Activated naive CD8-positive, alpha-beta T cell treated with anti-CD3 and anti-CD28 coated beads for 36 hours (primary cell): ENCODE measurements at places on chromosomes 3 and 15.

- no peak for DNase-seq
Observed at GRCh38 chr15:41775651-41776050, 1.4 kb downstream of the MAPKBP1 start.

- no peak for DNase-seq
Observed at GRCh38 chr3:178629430-178630178, 93.4 kb downstream of the KCNMB2 start.

GRCh38 chr3:22960105-22960984 lies 242.8 kb upstream of the UBE2E2 start:
- DNase-seq, result no peak

DNA sequence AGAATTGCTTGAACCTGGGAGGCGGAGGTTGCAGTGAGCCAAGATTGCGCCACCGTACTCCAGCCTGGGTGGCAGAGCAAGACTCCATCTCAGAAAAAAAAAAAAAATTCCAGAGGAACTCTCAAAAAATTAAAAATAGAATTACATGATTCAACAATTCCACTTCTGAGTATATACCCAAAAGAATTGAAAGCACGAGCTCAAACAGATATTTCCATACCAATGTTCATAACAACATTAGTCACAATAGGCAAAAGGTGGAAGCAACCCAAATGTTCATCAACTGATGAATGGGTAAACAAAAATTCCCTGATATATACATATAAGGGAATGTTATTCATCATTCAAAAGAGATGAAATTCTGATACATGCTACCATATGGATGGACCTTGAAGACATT lies 16.9 kb upstream of the MORF4L1 start:
- DNase-seq, result no peak

GRCh38 chr15:35379972-35380371 lies 166.0 kb downstream of the DPH6 start:
- no peak for DNase-seq

DNA sequence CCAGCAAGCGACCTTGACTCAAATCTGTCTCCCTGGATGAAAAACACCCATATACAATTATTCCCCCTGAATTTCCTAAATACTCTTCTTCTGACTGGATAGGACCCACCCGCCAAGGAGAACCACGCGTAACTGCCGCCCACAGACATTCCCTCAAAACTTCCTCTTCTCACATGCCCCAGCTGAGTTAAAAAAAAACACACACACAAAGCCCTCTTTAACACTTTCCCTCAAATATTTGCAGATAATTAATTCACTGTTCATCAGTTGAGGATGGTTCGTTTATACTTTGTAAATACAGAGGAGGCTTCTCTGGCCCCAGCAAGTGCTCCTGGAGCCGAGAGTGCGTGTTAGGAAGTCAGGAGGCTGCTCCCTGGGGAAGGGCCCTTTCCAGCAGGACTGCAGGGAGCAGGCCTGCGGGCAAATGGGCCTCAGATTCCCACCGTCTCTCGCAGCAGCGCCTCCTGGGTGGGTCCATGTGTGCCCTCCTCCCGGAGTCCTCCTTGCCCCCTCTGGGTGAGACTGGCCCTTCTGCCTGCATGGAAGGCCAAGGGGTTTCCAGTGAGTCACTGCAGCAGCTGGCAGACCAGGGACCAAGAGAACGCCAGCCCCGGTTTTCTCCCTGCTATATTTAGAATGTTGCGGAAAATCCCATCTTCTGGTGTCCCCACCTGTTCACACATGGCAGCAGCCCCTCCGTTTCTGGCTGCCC lies 46.8 kb downstream of the MGLL start:
- DNase-seq, result no peak

DNA sequence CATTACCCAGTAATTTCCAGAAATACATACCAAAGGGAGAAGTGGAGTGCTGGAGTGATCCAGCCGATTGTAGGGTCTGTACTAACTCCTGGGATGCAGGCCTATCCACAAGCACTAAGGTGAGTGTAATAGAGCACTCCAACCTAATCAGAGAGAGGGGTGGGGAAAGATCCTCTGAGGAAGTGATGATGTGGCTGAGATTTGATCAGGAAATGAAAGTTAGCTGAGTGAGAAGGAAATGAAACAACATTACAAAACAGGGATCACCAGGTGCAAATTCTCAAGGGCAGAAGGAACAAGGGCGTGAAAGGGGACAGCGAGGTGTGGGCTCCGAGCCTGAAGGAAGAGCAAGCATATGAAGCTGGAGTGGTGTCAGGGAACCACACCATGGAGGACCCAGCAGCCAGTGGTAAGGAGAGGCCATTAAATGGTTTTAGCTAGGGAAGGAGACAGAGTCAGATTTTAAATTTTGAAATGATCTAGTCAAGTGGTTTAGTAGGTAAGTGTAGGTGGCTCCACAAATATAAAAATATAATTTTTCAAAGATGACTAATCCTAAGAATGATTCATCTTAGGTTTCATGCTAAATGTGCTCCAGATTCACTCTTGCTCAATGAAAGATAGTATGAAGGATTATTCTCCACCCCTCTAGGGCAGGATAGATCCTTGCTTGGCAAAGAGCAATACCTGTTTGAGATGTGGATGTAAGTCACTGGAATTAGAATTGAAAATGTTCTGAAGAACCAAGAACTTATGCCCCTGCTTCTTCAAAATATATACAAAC lies 348.7 kb downstream of the TBL1XR1 start:
- no peak for DNase-seq

GRCh38 chr3:48404440-48405342 lies 25.2 kb downstream of the PLXNB1 start:
- DNase-seq, result no peak

GRCh38 chr3:123694366-123695087 lies 109.7 kb upstream of the HACD2 start:
- DNase-seq, result no peak

- DNase-seq, result no peak
Observed at GRCh38 chr3:4491855-4492207, 1.3 kb upstream of the ITPR1 start.

DNA sequence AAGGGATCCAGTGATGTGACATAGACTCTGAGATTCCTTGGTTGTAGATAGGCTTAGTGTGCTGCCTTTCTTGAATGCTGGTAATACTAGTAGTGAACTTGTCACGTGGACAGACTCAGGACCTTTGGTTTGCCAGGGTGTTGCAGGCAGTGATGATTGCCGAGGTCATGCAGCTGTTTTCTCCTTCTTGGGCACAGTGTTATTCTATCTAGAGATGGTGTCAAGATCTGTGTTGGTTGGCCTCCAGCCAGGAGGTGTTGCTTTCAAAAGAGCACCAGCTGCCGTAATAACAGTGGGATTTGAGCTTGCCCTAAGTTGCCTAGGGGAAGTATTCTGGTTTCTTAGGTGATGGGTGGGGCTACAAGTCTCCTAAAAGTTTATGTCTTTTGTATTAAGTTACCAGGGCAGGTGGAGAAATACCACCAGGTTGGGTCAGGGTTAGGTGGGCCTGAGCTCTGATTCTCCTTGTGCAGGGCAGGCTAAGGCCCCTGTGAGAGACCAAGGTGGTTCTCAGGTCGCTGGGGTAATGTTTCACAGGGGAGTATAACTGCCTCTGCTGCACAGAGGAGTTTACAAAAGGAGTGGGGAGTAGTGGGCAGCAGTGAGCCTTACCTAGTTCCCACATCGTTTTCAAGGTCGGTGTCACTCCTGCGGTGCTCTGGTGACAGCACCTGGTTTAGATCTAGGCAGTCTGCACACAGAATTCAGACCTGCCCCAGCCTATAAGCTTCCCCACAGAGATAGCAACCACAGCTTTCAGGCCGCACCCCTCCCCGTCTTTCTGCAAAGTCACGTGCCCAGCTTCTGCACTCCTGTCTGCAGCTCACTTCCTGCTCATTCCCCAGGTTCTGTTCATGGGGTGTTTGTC lies 350.3 kb downstream of the DOCK3 start:
- DNase-seq, result peak; percentile 63

- no peak for DNase-seq
Observed at GRCh38 chr15:85474700-85475316, 94.4 kb downstream of the AKAP13 start.

- DNase-seq, result peak; percentile 87
Observed at GRCh38 chr3:58332575-58333188, at the start of gene PXK. TSS of gene PXK (plus strand) at chr3:58332892. CDS start at chr3:58332989, 97 bp downstream.

DNA sequence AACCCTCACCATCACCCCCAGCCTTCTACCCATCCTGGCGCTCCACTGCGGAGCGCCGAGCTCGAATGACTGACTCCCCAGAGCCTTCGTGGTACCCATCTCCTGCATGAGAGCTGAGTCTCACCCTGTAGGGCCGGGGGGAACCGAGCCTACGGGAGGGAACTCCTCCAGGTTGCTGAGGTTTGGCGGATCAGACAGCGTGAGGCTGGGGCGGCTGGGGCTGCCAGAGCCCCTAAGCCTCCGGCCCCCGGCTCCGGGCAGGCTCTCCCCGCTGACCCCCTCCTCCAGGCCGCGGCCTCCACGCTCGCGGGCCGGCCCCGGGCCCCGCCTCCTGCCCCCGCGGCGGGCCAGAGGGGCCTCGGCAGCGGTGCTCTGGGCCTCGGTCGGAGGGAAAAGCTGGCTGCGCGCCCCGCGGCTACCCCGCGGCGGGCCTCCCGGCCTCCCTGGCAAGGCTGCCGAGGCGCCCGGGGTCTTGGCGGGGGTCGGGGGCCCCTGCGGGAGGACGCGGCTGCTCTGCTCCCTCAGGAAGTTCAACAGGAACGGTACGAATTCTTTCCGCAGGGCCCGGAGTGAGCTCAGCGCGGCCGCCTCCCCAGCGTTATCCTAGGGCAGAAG lies 643 bp downstream of the CDAN1 start:
- DNase-seq, result peak; percentile 30

GRCh38 chr3:181770296-181770695 lies 58.6 kb downstream of the SOX2 start:
- no peak for DNase-seq

DNA sequence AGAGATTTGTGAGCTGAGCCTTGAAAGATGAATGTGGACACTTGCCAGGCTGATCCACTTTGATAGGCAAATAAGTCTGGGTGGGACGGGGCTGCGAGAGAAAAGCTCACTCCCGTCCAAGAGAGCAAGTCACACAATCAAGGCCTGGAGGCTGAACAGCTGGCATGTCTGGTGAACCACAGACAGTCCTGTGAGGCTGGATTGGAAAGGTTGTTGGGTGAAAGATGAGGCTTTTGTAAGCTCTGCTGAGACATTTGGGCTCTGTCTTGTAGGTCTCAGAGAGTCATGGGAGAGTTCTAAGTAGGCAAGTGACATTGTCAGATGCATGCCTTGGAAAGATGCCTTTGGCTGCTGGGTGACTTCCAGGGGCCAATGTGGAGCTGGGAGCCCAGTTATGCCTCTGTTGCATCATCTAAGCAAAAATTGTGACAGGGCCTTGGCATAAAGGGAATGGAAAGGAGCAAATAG lies 38.5 kb downstream of the RPLP1 start:
- no peak for DNase-seq

- no peak for DNase-seq
Observed at GRCh38 chr15:92091155-92091734, 237.7 kb downstream of the SLCO3A1 start.

GRCh38 chr15:56812961-56813360 lies 79.7 kb upstream of the ZNF280D start:
- no peak for DNase-seq

DNA sequence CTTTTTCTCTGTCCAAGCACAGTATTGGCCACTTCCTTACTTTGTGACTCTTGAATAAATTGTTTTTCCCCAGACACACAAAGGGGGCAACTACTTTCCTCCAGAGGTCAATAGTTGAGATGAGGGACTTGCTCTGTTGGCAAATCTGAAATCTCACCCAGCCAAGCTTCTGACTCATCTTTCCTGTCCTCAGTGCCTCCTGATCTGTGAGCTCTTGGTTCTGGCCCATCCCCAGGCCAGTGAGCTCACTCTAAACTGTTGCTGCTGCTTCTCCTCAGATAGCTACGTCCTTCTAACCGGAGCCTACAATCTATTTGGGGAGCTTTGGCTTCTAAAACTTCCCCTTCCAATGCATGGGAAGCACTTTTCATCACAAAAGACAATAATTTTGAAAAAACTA lies 50.0 kb upstream of the NMD3 start:
- DNase-seq, result no peak

DNA sequence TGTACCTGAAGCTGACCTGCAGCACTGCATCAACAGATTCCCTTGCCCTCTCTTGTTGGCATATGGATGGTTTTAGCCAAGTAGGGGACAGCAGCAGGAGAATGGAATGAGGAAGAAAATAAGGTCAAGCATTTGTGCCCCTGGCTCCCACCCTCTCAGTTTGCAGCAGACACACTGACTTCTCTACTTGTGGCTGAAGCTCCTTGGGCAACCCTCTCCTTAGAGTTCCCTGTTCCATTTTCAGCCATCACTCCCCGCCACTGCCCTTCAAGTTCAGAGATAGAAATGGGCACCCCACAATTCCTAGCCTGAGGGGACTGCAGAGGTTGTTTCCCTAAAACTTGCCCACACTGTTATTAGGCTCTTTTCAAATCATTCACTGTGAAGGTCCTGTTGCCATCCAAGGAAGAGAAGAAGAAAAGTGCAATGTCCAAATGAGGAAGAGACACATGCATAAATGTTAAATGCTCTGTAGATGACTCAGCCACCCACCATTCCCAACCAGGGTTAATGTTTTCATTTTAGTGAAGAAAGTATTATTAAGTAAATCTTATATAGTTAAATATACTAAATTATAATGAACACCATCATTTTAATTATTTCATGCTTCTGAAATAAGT lies 295.9 kb upstream of the UBE2E2 start:
- no peak for DNase-seq

GRCh38 chr3:52388348-52388821 lies 56.5 kb downstream of the SEMA3G start:
- DNase-seq, result no peak

- no peak for DNase-seq
Observed at GRCh38 chr3:144521131-144521530, 549.5 kb downstream of the DIPK2A start.

DNA sequence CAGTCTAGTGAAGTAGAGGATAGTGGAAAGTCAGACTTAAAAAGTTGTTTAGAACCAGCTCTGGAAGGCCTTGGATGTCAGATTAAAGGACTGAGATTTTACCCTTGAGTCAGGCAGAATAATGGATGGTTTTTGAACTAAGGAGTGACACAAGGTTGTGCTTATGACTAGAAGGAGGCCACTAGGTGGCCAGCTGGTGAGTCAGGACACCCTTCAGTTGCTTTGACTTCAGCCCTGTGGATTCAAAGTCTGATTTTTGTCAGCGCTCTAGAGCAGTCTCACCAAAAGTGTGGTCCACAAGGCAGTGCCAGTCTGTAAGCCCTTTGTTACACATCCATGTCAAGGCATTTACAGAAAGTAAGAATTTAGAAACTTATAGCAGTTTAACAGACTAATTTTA lies 3.8 kb upstream of the GABPB1 start:
- peak; percentile 13 for DNase-seq

DNA sequence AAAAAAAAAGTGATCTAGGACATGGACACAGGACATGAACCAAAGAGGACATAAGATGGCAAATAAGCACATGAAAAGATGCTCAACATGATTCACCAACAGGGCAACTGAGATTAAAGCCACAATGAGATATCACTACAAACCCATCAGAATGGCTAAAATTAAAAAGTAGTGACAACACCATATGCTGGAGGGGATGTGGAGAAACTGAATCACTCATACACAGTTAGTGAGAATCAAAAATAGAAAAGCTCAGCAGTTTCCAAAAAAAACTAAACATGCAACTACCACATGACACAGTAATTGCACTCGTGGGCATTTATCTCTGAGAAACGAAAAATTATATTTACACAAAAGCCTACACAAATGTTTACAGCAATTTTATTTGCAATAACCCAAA lies 27.9 kb upstream of the ACKR4 start:
- DNase-seq, result no peak

GRCh38 chr3:156317462-156318074 lies 197.2 kb downstream of the KCNAB1 start:
- DNase-seq, result no peak
